SHP77 (cell line): ENCODE measurements at places on chromosomes 4 and X.

DNA sequence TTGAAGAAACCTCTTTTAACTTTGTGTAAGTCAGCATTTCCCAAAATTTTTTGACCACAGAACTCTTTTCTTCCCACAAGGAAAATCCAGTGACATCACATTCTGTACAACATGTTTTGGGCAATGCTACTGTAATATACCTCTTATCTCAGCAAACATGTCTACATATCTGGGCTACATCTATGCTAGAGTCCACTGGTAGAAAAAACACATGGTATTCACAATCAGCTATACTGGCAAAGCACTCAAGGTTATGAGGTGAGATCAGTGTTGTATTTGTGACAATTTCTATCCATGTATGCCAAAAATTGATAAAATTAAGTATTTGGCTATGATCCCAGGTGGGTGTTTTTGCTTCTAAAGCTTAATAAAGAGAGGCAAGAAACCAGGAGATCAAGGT, 98.0 kb downstream of the ATP11C start:
- DNase-seq = no peak

GRCh38 chr4:142202404-142203332, 566.3 kb downstream of the IL15 start:
- no peak for DNase-seq

GRCh38 chrX:578531-578930, 52.1 kb upstream of the SHOX start:
- no peak for DNase-seq

- DNase-seq = no peak
These were observed 55.6 kb upstream of the SPP1 start for GRCh38 chr4:87919941-87920340.

DNA sequence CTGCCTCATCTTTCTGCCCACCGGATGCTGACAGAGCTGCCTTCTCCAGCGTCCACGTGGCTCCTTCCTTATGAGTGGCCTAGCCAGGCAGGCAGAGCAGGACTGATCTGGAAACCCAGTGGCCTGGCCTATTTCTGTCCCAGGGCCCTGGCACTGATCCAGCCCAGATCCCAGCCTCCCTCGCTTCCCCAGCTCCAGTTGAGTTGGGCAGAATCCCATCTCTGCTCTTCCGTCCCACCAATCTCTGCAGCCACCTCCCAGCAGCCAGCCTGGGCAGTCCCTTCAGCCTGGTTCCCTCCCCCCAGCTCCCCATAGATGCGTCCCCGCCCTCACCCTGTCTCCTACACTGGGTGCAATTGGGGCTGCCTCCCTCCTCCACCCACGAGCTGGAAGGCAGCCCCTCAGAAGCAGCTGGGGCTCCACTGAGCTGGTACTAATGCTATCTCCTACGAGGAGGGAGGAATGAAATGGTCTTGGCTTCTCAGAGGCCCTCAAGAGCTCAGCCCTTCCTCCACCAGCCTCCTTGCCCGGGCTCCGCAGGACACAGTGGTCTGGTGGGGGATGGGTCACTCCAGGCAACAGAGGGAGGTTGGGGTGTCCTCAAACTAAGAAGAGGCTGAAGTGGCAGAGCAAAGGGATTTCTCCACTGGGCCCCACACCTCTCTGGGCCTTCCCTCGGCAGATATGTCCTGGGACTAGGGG, 94.2 kb downstream of the PJA1 start:
- DNase-seq = no peak

DNA sequence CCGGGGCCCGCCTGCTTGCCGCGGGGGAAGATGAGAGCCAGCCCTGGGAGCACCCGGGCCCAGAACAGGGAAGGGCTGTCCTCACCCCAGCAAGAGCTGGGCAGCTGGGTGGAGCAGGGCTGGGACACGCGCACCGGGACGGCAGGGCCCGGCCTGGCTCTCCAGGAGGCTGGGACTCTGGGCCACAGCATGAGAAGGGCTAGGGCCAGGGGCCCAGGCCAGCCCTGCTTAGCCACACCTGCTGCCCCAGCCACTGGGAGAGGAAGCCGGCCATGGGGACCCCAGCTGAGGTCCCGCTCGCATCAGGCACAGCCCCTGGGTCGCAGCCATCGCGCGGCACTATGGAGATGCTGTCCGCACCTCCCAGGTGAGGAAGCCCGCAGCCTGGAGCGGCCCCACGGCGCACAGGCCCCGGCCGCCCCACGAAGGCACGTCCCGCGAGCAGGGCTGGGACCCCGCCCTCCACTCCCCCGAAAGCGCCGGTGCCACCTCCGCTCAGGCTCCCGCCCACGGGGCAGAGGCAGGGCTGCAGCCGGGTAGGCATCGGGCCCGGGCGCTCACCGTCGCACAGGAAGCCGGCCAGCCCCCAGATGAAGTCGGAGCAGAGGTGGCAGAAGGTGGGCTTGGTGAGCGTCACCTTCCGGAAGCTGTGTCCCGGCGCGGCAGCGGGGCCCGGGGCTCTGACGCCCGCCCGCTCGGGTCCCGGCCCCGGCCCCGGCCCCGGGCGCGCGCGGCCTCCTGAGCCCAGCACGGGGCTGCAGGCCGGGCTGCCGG, 531 bp downstream of the DGKQ start:
- no peak for DNase-seq

DNA sequence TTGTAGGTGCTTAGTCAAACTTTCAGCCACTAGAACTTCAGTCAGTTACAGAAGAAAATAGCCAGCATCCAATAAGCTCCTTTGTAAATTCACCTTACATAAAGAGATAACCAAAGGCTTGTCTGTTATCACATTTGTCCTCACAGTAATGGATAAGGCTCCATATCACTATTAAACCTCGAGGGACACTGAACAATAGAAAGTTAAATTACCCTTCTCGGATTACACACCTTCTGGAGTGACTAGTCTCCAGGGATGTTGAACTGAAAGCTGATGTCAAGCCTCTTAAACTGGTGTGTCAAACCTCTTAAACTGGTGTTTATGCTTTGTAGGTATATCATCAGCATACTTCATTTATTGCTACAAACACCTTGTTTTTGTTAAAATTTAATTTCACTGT, 639.0 kb downstream of the CENPC start:
- DNase-seq = no peak

DNA sequence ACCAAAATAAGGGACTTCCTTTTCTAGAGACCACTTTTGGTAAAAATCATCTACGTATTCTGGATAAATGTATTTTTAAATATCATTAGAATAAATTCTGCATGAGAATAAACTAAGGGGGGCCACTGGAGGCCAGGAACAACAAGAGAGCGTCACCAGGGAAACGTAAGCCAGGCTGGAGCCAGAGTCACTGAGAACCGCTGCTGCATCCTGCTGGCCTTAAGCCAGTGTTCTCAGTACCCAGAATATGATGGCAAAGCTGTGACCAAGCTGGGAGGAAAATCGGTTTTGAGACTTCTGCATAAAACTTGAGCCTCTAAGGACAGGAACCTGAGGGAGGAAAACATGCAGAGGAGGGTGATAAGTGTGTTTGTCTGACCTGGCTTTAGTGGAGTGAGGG, 63.0 kb upstream of the FAM9A start:
- DNase-seq = peak; percentile 29

- DNase-seq = no peak
These were observed 24.0 kb downstream of the INTS6L start for GRCh38 chrX:135544338-135544948.

- no peak for DNase-seq
These were observed 461.4 kb downstream of the NAF1 start for GRCh38 chr4:162705130-162705803.

GRCh38 chrX:34299451-34299967, 167.4 kb upstream of the FAM47A start:
- DNase-seq = no peak

DNA sequence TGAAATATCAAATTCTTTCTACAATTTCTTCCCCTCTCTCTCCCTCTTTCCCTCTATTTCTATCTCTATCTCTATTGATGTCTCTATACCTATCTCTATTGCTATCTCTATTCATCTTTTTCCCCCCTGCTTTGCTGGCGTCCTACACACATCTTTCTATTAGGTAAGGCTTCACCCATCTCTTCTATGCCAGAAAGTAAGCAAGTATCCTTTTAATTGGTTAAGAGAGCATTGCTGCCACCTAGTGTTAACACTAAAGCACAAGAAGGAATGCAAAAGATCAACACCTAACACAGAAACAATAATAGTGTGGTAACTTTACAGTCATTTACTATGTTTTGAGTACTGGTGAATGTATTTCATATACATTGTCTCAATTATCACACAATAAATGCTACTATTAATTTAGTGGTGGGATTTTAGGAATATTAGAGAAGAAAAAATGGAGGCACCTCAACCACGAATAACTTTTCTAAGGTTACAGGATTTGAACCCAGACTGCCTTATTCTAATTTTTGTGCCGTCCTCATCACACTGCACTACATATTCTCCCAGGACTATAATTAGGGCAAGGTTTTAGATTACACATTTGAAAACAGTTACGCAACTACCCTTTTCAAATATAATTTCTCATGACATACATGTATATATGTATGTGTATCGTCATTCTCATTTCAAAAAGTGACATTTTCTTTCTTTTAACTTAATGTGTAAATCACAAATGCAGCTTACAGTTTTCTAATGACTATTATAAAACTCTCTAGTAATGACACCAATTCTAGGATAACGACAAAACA, 3.7 kb upstream of the C4orf36 start:
- DNase-seq = peak; percentile 73

DNA sequence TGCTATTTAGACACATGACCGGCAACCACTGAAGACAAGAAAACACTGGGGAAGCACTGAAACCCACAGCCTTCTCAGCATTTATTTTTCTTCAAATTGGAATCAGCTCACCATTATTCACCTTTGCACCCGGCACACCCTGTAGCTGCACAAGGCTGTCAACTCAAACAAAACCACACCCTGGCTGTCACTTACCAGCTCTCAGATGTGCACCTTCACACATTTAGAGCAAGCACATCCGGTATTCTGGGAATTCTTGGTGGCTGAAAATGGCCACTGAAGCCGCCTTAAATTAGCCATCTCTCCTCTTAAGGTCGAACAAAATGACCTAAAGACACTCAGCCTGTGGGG, 5.9 kb downstream of the ZFYVE28 start:
- DNase-seq = peak; percentile 6

DNA sequence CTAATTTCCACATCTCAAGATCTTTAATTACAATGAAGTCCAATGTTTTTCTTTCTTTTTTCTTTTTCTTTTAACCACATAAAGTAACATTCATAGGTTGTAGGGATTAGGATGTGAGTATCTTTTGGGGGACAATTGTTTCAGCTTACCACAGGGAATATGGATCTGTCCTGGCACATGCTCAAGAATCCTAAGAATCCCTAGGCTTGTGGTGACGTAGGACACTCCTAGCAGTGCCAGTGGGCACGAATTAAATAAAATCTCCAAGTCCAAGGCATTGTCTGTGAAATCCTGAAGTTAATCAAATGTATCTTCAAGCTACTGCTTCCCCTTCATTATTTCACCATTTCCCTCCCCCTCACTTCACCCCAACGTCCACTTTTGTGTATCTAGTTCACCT, 2.6 kb upstream of the LAS1L start:
- DNase-seq = no peak

DNA sequence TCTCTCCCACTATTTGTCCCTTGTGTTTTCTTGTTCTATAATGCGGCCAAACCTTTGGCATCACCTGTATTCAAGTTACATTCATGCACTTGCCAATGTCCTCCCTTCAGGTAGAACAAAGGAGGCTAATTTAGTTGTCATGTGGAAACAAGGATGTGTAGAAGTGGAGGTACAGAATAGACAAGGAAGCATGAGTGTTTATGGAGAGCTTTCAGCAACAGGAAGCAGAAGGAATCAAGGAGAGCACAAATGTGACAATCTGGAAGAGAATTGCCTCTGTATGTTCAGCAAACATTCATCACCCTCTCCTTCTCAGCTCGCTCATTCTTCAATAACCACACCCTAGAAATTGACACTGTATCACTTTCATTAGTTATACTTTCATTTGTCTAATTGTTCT, 103.4 kb downstream of the SLC7A11 start:
- DNase-seq = no peak

- peak; percentile 37 for DNase-seq
These were observed 105.9 kb downstream of the CT47B1 start for GRCh38 chrX:120769576-120770341.
